Stimulated activated CD8-positive, alpha-beta memory T cell treated with anti-CD3 and anti-CD28 coated beads, Interleukin-15, amount 100 ng/mL, for 24 hours (primary cell): ENCODE measurements at places on chromosomes 16 and 17.

GRCh38 chr17:19731626-19732025, 15.2 kb upstream of the SLC47A2 start:
- no peak for DNase-seq

GRCh38 chr17:58081646-58082340, 1.4 kb upstream of the DYNLL2 start:
- DNase-seq: no peak

GRCh38 chr16:48076455-48077012, 79.3 kb downstream of the ABCC12 start:
- no peak for DNase-seq

- no peak for DNase-seq
Measured at GRCh38 chr16:86112178-86112577, 213.2 kb downstream of the IRF8 start.

GRCh38 chr17:81086789-81087551, 52.0 kb downstream of the BAIAP2 start:
- DNase-seq: no peak

GRCh38 chr16:27769561-27770255, 219.8 kb downstream of the KATNIP start:
- no peak for DNase-seq

DNA sequence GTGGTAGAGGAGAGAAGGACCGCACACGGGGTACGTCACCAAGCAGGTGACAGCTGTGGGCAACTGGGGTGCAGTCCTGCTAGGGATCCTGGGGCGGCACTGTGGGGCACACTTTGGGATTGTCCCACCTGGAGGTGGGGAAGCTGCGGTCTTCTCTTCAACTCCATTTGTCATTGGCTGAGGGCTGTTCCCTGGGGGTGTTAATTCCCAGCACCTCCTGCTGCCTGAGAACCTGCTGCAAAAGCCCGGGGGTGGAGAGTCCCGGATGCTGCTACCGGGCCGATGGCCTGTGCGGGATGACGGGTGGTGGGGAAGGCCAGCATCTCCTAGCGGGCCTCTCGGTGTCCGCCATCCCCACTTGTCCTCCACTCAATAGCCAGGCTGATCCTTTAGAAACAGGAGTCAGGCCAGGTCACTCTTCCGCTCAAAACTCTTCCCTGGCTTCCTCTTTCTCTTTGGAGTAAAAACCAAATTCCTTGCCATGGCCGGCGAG, 100.2 kb downstream of the CYLD start:
- DNase-seq: no peak

- no peak for DNase-seq
Measured at GRCh38 chr17:61249649-61250299, 149.9 kb upstream of the TBX2 start.

GRCh38 chr17:36151891-36152638, 24.4 kb downstream of the TBC1D3B start:
- no peak for DNase-seq

DNA sequence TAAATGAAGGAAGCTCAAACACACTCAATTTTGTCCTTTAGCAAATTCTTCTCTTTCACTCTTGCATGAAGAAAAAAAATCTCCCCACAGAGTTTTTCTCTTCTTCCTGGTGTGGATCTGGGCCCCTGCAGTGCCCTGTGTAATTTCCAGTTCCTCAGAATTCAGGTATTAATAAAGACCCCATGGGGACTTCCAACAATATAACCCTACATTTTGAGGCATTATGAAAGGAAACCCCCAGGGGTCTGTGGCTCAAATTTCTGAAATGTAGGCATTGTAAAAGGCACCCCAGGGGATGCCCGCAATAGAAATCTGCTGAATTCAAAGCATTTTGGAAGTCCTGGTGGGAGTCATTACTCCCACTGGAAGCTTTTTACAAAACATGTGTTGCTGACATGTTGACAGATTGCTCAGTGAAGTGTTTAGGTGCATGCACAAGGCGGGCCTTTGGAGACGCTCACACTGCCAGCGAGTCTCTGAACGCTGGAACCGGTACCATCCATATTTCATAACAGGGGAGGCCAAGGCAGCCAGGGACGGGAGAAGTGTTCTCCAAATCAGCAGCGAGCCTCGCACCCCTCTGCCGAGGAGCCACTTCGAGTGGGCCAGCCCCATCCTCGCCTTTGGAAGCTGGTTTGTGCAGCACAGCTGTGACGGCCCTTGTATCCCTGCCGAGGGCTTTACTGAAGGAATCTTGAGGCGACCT, 154.0 kb downstream of the ZNF423 start:
- no peak for DNase-seq
